Esophagus squamous epithelium (tissue), 5 donors: ENCODE measurements at places on chromosomes 2 and 18.

DNA sequence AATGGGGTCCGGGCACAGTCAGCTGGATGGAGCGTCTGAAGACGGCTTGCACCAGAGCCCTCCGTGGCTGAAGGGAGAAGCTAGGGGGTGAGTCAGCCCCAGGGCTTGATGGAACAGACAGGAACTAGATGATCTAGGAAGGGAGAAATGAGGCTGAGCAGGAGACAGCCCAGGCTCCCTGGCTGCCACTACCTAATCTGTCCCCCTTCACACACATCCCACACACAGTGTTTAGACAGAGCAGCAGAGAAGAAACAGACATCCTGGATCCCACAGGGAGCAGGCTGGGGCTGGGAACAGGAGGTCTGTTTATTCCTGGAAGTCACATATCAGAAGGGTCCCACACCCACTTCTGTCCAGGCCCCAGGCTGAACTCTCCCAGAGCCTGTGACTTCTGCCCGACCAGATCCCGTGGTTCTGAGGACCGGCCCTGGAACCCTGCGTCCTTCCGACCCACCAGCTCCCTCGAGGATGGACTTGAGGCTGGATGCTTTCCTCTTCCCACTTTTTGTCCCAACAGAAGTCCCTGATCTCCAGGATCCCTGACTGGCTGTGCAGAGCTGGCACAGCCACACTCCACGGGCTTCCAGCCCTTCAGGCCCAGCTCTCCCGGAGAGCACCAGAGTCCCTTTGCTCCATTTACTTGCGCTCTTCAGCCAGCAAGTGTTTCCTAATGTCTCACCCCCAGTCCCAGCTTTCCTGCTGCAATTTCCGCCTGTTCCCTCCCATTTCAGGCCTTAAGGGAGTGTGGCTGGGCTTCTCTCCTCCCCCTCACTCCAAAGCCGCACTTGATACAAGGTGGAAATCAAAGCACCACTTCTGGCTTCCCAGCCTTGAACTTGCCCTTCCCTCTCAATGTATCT lies 1.5 kb upstream of the GPBAR1 start:
- DNase-seq = no peak

GRCh38 chr2:96423291-96423690 lies 81.9 kb downstream of the NEURL3 start:
- DNase-seq = no peak

- no peak for DNase-seq
Observed at GRCh38 chr2:187360286-187360685, 87.8 kb downstream of the CALCRL start.

DNA sequence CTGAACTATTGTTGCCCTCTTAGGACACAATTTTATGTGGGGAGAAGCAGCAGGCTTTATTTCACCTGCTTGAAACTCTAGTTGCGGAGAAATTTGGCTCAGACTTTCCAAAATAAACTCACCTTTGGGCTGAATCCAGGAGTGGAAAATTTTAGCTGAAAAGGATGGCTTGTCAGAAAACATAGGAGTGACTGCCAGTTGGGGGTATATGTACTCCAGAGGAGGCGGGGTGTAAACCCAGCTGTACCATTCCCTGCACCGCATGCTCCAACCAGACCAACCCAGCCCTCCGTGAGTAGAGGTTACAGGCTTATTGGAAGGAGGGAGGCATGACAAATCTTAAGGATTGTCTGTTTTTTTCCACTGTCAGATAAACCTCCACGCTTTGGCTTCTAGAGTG lies 53.8 kb downstream of the PRKCE start:
- DNase-seq = no peak

DNA sequence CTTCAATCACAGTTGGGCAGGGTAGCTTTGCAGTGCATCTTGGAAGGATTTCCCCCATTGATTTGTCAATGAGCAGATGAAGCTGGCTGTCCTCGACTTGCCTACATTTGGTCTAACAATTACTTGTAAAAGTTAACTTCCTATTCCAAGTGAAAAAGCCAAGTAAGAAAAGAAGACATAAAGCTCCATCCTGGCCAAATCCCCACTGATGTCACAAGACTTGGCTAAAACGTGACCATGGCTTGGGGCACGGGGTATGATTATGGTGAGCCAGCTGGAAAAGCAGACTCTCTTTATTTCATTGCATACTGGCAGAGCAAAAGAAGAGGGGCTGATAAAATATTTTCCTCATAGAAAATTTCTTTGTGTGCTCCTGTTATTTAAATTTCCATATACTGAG lies 25.4 kb upstream of the PID1 start:
- no peak for DNase-seq

- no peak for DNase-seq
Observed at GRCh38 chr18:62883937-62884735, 168.8 kb downstream of the PHLPP1 start.
